T-helper 2 cell (primary cell): ENCODE measurements at places on chromosomes 7 and 10.

DNA sequence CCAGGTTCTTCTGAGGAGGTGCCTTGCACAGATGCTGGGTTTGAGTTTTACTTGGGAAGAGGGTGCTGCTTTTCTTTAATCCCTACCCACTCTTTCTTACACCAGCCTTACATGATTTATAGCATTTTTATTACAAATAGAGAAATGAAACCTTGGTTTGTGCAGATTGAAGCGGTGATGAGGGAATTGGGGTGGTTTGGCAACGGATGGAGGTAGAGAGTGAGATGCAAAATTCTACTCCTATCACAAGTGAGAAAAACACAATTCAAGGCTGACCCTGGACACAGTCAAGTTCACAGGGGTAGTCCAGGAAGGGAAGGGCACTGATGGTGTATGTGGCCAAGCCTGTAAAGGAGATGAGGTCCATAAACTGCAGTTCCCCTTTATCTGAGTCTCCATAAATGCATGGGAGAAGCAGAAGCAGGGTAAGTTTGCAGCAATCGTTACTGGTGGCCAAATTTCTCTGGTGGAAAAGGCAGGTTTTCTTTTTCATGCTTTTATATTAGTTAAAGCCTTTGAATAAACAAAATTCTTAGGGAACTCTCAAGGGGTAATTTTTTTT is 214.3 kb downstream of the JAZF1 start:
- DNase-seq: no peak

GRCh38 chr7:80659120-80660055 is 20.9 kb downstream of the CD36 start:
- DNase-seq: no peak

GRCh38 chr7:128910569-128910945 is at the start of gene KCP:
Gene KCP, minus strand, starts transcription at chr7:128910709. Its CDS starts 33 bp downstream, at chr7:128910676.
- no peak for DNase-seq

GRCh38 chr10:125023255-125023654 is 81.3 kb downstream of the ZRANB1 start:
- no peak for DNase-seq

GRCh38 chr10:33481184-33481583 is 146.7 kb upstream of the NRP1 start:
- DNase-seq: no peak

GRCh38 chr10:79253704-79254103 is 93.6 kb upstream of the PPIF start:
- DNase-seq: no peak

DNA sequence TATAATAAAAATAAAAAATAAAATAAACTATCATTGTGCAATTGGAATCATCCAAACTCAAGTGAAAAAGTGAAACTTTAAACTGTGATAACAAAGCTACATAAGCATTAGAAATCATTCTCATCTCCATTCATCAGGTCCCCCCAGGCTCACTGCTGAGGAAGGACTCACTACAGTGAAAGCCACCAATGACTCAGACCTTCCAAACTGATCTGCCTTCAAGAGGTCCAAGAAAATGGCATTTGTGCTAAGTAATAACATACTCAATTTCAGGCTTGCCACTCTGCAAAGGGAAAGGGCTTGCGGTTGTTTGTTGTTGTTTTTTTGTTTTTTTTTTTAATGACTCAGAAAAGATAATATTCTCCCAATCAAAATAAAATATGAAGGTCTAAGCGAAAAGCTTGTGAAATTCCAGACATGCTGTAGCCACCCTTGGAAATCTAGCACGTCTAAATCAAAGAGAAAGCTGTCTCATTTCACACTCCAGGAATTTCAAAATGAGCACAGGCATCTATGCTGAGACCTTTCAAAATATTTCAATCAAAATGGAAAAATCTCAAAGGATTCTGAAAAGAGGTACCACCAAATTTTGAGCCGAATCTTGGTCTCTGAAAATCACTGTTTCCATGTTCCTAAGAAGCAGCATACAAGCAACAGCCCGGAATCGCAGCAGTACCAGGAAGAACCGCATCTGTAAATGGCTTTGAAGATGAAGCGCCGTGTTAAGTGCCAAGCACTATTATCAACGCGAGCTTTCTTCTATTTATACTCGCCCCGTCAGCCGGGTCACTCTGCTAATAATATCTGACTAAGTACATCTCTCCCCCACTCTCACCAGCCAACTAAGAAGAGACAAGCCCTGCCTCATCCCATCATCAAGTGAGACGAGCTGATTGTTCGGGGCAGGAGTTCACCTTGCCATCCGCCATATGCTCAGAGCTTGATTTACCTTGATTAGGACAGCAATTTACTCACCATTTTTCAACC is 13.5 kb downstream of the SFMBT2 start:
- DNase-seq: no peak

GRCh38 chr7:51025668-51026067 is 243.0 kb upstream of the GRB10 start:
- DNase-seq: no peak

DNA sequence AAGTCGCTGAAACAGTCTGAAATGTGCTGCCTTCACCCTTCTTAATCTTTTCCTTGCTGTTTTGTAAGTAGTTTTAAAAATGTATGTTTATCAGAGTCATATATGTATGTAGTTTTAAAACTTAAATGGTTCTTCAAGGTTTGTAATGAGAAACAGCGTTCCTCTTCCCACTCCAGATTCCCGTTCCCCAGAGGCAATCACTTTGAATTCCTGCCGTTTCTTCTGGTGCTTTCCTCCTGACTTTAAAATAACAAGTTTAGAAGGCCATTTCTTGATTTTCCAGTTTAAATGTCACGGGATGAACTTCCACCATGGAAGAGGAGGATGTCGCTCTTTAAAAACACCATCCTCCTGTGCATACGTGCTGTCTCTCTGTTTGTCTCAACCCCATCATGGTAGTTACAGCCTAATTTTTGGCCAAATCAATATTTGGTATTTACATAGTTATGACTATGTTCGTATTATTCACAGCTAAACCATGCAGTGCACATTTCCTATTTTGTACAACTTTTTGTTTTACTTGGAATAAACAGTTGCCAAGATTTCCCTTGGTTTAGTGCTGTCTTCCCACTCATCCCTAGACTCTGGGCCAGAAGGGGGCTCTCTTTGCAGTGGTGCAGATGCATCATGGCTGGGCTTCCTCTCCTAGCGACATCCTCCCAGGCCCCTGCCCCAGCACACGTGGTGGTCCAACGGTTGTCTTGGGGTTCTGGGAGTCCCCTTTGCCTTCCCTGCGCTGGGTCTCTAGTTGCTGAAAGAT is 151.4 kb downstream of the PTPN20 start:
- no peak for DNase-seq

DNA sequence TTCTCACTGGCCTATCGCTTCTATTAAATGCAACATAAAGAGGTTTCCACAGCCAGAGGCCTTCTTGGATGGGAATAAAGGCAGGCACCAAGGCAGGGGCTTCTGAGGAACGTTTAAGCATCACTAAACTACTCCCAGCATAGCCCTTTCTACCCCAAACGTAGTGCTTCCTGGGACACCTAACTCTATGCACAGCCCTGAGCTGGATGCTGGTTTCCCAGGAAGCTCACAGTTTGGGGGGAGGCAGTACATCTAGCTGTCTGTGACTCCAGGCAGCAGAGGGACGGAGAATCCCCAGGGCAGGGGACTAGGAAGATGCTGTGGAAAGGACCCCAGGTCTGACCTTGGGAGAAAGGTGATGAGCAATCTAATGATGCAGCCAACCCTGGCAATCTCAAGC is 192.8 kb upstream of the ZMIZ1 start:
- no peak for DNase-seq

DNA sequence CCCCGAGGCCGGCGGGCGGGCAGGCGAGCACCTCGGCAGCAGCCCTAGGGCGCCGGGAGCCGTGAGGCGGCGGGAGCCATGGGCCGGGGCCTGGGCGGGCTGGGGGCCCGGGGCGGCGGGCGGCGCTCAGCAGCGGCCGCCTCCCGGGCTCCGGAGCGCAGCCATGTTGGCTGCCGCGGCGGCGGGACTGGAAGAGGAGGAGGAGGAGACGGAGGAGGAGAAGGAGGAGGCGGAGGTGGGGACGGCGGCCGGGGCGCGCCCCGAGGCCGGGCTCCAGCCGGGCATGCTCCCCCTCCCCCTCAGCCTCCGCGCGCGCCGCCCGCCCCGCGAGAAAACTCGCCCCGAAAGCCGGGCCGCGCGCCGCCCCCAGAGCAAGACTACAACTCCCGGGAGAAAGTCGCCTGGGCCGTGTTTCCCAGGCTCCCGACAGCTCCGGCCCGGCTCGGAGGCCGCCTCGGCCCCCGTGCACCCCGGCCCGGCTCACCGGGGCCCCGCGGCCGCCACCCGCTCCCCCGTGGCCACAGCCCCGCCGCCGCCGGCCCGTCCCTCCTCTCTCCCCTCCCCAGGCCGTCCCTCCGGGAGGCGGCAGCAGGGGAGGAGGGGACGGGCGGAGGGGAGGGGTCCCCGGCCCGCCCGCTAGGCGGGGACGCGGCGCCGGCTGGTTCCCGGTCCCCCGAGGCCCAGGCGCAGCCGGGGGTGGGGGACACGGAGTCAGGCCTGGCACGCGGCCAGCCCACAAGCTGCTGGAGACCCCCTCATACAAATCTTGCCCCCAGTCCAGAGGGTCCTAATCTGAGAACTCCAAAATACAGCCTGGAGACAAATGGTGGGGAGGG is at the start of gene DLG5:
TSS of gene DLG5 (minus strand) at position 190 of the 836 bp plus-strand sequence. CDS start 235 bp downstream, outside the sequence.
- no peak for DNase-seq

DNA sequence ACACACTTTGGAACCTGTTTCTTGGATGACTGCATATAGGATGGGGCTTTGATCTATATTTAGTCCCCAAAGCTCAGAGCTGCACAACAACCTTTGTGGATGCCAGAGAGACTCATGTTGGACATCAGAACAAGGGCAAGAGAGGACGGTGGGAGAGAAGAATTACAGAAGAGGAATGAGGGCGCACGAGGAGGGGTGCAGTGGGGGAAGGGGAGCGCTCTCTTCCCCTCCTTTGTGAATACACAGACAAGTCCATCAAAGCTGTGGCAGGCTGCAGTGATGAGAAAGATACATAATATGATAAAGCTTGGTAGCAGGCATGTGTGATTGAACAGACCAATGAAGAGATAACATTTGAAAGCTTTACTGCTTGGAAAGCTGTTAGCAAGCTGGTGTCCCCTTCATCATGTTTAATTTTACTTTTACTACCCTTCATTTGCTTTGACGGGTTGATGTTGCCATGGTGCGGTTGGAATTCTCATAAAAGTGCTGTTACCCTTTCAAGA is 857.8 kb downstream of the KCNMA1 start:
- DNase-seq: no peak

DNA sequence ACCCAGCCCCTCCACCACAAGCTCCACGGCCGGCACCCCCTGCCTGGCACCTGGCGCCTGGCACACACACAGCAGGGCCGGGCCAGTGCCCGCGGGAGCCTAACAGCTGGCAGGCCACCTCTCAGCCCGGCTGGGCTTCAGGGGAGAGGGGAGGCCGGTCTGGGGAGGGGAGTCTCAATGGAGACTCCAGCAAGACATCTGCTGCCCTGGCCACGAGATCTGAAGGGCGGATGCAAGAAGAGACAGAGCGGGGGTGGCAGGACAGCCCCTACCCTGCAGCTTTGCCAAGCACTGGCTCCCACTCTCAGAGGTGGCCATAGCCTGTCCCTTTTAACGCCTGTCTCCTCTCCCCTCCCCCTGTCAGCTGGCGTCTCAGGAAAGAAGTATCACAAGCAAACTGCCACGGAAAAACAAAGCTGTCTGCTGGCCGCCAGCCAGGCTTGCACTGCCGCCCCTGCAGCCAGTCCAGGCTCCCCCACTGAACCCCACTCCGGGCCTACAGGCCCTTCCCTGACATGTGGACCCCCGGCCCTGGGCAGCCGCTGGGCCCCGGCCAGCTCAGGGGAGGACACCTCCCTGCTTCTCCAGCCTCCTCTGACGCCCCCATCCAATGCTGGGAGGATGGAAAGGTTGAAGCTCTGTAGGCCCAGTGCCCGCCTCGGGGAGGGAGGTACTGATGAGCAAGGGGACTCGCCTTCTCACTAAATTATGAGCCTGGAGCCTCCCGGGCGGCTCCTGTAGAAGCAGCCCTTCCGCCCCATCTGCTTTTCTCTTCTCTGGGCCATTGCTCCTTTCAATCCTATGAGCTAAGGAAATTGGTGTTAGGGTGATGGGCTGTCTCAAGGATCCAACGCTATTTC is 178.4 kb downstream of the ARHGAP12 start:
- no peak for DNase-seq

DNA sequence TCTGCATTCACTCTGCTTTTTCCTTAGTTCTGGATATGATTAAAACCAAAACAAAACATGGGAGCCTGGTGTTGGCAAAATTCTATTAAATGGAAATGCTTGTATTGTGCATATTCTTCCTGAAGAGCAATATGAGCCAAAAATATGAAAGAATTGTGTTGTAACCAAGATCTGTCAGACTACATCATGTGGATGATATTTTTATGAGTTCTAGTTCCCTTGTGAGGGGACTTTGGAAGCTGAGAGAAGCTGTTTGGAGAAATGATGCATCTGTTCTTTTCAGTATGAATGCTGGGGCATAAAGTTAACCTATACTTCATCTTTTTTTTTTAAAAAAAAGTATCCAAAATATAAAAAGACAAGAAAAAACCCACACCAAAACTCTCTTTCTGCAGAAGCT is 782.7 kb downstream of the ANKRD7 start:
- DNase-seq: no peak

DNA sequence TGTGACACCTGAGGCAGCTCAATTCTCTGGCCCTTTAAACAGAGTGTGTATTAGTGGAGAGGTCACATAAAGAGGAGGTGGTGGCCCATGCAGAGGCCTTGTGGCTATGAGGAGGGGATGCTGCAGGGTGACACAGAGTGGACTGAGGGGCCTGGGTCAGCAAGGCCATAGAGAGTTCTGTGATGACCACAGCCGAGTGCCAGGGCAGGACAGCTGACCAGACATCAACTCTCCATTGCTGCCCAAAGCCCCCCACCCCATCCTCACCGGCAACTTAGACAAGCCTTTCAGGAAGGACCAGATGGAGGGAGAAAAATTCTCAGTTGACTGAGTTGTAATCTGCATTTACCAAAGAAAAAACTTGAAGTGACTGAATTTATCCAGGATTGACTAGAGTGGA is 378.1 kb downstream of the RPS24 start:
- DNase-seq: no peak

GRCh38 chr7:5203183-5203537 is 13.1 kb downstream of the WIPI2 start:
- DNase-seq: no peak

DNA sequence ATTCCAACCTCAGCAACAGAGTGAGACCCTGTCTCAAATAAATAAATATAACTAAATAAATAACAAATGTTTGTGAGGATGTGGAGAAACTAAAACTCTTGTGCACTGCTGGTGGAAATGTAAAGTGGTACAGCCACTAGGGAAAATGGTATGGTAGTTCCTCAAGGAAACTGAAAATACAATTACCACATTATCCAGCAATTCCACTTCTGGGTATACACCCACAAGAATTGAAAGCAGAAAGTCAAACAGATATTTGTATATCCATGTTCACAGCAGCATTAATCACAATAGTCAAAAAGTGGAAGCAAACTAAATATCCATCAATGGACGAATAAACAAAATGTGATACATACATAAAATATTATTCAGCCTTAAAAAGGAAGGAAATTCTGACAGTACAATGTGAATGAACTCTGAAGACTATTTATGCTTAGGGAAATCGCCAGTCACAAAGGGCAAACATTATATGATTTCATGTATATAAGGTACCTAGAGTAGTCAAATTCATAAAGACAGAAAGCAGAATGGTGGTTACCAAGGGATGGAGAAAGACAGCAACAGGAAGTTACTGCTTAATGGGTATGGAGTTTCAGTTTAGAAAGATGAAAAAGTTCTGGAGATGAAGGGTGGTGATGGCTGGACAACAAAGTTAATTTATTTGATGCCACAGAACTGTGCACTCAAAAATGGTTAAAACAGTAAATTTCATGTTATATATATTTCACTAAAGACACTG is 9.8 kb downstream of the ARHGAP12 start:
- DNase-seq: no peak

- DNase-seq: no peak
These were observed 29.9 kb downstream of the GSAP start for GRCh38 chr7:77386165-77386822.

GRCh38 chr7:150918378-150918777 is 59.7 kb downstream of the KCNH2 start:
- DNase-seq: no peak
